ENCODE measurements at places on chromosomes 3 and 15.

DNA sequence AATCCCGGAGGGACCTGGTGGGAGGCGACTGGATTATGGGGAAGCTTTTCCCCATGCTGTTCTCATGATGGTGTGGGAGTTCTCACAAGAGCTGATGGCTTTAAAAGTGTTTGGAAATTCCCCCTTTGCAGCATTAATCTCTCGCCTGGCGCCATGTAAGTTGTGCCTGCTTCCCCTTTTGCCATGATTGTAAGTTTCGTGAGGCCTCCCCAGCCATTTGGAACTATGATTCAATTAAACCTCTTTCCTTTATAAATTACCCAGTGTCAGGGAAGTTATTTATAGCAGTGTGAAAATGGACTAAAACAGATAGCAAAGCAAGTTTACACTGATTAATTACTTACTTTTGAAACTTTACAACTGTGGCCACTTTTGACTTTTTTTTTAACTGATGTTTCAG lies 10.6 kb upstream of the U2SURP start:
- DNase-seq = no peak

DNA sequence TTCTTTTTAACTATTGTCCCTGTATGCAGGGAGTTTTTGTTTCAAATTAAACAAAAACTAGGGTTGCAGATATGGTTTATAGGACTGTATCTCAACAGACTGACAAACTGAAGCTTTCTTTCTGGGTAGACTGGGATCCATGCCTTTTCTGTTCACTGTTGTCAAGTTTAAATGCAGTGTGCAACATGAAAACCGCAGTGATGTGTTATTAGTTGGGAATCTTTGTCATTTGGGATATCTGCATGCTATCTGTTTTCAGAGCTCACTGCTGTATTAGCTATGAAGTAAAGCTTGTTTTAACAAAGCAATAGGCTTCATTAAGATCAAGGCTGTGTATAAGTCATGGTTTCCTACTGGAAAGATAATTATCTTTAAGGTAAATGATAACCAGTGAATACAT lies 21.4 kb upstream of the MCF2L2 start:
- DNase-seq = no peak

GRCh38 chr15:41829959-41830646 lies 2.2 kb downstream of the JMJD7 start:
- no peak for DNase-seq

- no peak for DNase-seq
Measured at GRCh38 chr3:24101676-24102168, 156.6 kb downstream of the NR1D2 start.

GRCh38 chr3:11377719-11378118 lies 105.5 kb downstream of the ATG7 start:
- no peak for DNase-seq

DNA sequence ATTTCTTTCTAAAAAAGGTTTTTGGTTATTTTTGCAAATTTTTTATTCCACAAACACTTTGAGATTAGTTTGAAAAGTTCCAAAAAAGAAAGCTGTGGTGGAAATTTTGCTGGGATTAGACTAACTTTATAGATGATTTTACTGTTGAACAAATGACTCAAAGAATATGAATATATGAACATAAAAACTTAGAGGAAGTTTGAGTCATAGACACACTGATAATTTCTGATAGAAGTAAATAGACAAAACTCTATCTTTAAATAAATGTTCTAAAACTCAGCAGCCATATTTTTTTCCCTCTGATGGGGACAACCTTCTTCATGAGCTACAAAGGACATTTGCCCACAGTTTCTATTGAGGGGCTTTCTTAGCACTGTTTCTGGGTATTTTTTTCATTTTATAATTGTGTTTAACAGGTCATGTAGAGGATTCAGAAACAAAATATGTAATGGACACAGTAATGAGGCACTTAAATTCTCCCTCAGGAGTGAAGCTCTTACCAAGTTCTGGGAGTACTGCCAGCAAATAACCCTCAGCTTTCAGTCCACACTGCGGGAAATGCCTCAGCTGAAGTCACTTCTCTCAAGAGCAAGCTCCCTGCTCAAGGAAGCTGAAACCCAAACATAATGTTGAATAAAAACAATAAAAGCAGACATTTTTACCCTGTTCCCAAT lies 157.6 kb downstream of the NFKBIZ start:
- DNase-seq = no peak

DNA sequence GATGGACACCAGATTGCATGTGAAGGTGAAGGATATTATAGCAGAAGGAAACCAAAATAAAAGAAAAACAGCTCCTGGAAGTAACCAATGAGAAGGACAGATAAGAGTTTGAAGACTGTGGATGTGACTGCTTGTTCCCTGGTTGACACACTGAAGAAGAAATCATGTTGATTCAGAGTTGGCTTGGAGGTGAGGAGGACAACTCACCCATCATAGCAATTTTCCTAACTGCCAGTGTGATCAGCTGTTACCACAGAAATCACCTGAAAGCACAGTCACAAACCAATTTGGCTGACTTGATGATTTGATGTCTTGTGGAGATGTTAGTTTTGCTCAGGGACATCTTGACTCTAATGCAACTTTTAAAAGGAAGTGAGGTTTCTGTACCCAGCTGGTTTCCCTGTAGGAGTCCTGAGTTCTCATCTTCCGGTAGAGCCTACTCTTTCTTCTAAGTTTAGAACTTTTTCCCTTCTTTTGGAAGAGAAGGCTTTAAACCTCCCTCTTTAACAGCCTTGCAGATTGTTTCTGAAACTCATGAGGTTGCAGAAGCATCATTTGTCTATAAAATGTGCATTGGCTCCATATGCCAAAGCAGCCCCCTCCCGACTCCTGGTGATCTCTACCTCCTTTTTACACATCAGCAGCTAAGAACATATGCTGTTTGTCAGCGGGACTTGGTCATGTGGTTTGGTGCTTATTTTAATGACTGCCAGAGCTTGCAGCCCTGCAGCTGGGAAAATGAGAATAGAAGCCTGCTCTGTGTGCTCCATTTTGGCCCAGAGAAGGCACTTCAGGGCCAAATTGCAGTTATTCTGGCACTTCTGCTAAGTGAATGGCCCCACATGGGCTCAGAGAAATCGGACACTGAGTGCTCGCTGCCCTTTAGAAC lies 10.3 kb downstream of the ATG7 start:
- DNase-seq = peak; percentile 37

DNA sequence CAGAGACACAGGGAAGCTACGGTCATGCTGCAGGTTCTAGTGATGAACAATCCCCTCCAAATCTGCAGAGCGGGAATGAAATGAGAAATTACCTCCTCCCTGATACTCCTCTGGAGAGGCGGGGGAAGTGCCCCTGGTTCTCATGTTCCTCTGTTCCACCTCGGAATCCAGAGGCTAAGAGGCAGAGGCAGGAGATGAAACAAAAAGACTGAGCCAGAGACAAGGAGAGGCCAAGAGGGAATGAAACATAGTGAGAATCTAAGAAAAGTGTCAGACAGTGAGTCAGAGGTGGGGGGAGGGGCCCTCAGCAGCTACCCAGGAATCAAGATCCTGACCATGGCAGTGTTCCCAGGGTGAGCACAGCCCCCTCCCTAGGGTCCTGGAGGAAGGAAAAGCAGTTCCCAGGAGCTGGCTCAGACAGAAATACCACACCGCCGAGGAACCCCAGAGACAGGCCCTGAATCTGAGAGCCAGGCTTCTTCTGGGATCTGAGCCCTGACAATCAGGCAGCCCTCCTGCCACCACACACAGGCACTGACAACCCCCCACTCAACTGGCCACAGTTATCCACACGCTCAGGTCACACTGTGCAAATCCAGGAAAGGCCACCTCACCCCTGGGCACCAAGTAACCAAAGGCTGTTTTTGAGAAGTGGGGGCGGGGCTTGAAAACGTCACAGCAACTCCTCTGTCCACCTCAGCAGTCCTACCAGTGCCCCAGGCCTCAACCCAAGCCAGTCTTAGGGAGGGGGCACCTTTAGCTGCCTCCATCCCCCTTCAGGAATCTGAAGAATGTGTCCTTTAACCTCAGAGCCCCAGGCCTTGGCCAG lies 2.4 kb downstream of the CSRNP1 start:
- peak; percentile 80 for DNase-seq

GRCh38 chr3:177104299-177104992 lies 92.8 kb downstream of the TBL1XR1 start:
- DNase-seq = no peak

GRCh38 chr3:168952551-168952950 lies 711.0 kb downstream of the MECOM start:
- DNase-seq = no peak

GRCh38 chr3:149371001-149371722 lies 6.3 kb downstream of the TM4SF1 start:
- DNase-seq = no peak

GRCh38 chr3:101391413-101391950 lies 71.1 kb upstream of the IMPG2 start:
- no peak for DNase-seq

DNA sequence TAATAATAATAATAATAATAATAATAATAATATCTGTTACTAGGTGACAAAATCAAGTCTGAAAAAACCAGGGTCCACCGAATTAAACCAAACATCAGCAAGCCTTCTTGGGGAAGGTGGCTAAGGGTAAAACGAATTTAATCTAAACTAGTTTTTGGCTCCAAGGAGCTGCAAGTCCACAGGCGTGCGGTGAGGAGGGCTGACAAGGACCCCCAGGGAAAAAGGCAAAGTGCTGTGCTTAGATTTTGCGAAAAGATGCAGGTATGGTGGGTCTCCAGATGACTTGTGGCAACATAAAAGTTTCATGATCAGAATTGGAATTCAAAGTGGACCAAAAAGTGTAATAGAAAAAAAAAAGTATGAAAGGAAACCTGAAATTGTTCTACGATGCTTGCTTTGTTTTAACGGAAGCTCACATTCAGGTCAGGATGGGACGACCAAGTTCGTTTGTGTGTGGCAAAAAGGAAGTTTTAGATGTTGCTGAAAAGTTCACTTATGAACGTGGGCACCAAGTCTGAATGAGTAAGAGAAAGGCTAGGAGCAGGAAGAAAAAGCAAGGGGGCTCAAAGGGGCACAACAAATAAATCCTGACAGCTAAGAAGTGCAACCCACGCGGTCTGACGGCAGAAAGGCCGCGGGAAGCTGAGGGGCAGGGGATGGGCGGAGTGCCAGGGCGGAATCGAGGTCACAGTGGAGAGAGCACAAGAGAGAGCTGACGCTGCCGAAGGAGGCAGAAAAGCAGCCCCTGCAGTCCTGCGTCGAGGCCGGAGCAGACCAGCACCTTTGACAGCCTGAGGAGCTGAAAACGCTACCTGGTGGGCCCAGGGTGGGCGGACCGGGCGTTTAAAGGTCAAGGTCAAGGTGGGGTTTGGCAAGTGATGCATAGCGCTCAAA lies 1.1 kb downstream of the WDR82 start:
- peak; percentile 81 for DNase-seq

DNA sequence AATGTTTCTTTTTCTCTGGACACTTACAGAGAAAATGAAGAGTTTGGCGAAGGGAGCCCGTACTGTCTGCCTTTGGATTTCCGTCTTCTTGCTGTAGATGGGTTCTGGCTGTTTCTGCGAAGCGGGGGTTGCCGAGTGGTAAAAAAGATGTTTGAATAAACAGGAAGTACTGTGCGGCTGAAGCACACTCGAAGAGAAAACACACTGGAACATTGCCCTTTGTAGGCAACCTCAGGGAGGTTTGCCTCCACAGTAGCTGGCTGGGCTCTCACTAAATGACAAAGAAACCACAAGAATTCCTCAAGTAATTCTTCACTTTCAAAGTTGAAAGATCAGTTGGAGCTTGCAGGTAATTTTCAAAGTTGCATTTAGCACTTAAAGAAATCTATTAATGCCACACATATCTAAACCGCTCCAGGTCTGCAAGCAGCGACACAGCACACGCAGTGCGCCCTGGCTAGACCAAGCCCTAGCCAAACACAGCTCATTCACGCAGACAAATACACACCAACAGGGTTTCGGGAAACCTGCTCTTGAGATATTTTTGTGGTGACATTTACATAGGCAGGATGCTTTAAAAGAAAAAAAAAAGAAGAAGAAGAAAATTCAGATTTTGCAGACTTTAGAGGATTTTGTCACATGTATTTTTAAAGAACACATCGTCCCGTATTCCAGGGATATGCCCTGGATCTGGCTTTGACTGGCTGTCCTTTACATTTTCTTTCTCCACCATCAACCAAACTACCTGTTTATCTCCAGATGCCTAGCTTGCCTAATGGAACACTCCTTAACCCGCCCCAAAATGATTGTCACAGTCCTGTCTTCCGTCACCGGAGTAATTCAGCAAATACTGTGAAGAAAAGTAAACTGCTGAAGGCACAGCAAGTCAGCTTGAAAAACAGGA lies 452.8 kb downstream of the FOXP1 start:
- DNase-seq = peak; percentile 82

DNA sequence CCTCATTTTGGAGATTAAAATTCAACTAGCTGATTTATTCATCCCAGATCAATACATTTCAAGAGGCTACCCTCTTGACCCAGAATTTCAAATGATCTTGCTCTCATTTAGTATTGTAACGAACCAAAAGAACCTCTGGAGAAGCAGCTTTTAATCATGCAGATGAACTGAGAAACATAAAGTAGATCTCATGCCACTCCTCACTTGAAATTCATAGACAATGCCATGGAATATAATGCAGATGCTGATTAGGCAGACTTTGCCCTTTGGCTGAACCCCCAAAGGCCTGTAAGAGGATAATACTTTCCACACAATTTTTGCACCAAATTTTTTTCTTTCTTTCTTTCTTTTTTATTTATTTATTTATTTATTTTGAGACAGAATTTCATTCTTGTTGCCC lies 358.3 kb downstream of the NEK10 start:
- no peak for DNase-seq

- no peak for DNase-seq
Measured at GRCh38 chr3:87041191-87041590, 50.2 kb upstream of the VGLL3 start.

DNA sequence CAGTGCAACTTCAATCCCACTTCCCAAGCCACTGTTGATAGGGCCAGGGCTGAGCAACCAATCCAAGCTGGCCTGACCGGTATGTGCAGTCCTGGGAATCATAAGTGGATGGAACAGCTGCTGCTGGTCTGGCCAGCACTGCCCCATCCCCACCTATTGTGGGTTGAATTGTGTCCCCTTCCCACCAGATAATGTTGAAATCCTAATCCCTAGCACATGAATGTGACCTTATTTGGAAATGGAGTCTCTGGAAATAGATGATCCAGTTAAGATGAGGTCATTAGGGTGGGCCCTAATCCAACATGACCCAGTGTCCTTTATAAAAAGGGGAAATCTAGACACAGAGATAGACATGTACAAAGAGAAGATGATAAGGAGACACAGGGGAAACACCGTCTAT lies 13.7 kb upstream of the PDIA5 start:
- DNase-seq = no peak

- no peak for DNase-seq
Measured at GRCh38 chr3:34107669-34108068, 309.2 kb downstream of the PDCD6IP start.

DNA sequence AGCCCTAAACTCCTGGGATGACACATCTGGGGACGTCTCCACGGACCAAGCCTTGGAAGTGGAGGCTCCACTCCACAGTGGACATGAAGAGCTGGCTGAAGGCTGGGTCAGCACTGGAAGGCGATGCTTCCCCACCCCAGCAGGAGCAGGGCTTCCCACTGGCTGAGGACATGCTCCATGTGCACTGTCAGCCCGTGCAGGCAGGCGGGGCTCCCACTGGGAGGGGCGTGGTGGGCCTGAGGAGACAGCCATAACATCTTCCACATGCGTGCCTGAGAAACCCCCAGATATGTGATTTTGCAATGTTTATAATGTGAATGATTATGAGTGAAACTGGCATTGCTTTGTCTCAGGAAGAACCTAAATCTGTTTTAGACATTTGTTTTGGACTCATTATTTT lies 231.3 kb downstream of the KLF13 start:
- DNase-seq = no peak
